ENCODE measurements at places on chromosomes 16 and 17. TPM values are rescaled to one million over a fixed set of nuclear protein-coding genes. Genes with fewer than 3 reads are reported as not detected.

The SLC35G6 gene
- 0.33 TPM for total RNA-seq

The TBKBP1 gene
- total RNA-seq: 22.9 TPM

- peak; percentile 61 for DNase-seq
Observed at GRCh38 chr16:48478393-48478792, 93.2 kb upstream of the SIAH1 start.

GRCh38 chr17:64163468-64163867, 33.5 kb upstream of the ERN1 start:
- no peak for DNase-seq
